ENCODE measurements at places on chromosomes 1 and 21.

- DNase-seq, result no peak
Observed at GRCh38 chr1:212077028-212077427, 41.5 kb downstream of the DTL start.

DNA sequence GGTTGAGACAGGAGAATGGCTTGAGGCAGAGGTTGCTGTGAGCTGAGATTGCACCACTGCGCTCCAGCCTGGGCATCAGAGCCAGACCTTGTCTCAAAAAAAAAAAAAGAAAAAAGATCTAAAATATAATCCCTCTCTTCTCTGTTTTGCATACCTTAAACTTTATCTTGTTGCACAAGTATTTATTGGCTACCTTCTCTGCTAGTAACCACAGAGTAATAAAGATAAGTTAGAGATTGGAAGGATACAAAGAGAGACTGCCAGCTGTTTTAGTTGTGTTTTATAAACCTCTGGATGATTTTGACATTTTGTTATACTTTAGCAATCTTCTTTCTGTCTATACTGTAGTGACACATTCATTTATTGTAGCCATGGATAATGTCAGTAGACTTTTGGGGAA, 27.7 kb downstream of the AGO3 start:
- DNase-seq, result no peak

GRCh38 chr1:205267306-205267902, 39.7 kb downstream of the TMCC2 start:
- DNase-seq, result no peak

DNA sequence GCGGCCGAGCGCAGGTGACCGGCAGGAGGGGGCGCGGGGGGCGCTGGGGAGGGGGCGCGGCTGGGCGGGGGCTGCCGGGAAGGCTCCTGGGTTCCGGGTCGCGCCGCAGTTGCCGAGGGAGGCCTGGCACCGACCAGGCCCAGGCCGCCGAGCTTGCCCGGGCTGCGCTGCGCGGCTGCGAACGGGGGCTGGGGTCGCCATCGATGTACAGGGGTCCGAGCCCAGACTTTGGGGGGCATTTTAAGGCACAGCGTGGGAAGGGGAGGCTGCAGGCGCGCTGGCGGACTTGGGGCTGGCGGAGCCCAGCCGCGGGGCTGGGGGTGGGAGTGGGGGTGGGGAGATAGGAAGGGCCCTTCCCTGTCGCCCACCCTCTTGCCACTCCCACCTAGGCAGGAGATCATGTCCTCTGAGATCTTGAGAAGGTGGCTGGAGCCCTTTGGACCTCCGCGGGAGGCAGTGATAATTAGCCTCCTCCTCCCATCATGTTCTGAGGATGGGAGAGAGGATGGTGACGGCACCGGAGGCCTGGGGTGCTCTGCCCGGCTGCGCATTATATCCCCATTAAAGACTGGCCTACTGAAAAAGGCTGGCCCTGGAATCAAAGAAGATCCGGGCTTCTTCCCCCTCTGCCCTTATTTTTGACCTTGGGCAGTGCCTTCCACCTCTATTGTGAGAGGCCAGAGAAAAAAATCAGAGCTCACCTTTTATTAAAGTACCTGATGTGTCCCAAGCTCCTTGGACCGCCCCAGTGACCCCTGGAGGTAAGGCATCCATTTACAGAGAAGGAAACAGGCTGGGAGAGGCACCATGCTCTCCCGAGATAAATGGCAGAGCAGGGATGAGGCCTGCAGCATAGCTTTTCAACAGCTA, 497 bp downstream of the FBXO44 start:
- no peak for DNase-seq

- DNase-seq, result no peak
Observed at GRCh38 chr1:27152829-27153548, 1.9 kb downstream of the SLC9A1 start.

DNA sequence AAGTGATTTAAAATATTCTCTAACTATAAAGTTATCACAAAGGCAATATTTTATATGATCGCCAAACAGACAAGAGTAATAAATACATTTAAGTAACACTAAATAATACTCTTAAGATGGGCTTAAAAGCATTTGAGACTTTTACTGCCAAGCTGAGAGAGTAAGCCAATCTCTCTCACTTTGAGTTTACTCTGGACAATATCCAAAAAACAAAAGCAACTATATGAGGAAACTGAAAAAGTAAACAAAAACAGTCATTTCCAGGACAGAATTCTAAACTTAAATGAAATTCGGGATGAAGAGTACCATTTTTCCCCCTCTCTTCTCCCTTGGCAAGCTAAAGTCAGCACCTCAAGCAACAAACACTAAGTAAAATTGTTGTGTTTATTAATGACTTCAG, 173.2 kb downstream of the COP1 start:
- DNase-seq, result no peak

DNA sequence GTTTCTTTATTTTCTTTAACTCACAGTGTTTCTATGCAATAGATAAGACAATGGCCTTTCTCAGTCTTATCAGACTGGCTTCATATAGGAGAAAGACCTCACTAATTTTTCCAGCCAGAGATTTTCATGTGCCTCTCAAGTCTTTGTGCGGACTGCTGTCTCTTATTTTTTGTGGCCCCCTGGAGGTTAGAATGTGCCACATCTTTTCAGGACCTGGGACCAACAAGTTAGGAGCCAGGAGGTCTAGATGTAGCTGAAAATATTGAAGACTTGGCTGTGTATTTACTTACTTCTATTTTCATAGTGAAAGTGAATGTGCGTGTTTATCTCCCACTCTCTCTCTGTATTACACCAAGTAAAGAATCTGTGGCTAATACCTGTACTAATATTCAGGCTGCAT, 42.1 kb upstream of the CFHR3 start:
- DNase-seq, result no peak

Measured in kidney epithelial cell (primary cell).